ENCODE measurements at places on chromosomes 7 and 10.

- DNase-seq: no peak
These were observed 5.2 kb upstream of the KBTBD2 start for GRCh38 chr7:32896564-32897347.

DNA sequence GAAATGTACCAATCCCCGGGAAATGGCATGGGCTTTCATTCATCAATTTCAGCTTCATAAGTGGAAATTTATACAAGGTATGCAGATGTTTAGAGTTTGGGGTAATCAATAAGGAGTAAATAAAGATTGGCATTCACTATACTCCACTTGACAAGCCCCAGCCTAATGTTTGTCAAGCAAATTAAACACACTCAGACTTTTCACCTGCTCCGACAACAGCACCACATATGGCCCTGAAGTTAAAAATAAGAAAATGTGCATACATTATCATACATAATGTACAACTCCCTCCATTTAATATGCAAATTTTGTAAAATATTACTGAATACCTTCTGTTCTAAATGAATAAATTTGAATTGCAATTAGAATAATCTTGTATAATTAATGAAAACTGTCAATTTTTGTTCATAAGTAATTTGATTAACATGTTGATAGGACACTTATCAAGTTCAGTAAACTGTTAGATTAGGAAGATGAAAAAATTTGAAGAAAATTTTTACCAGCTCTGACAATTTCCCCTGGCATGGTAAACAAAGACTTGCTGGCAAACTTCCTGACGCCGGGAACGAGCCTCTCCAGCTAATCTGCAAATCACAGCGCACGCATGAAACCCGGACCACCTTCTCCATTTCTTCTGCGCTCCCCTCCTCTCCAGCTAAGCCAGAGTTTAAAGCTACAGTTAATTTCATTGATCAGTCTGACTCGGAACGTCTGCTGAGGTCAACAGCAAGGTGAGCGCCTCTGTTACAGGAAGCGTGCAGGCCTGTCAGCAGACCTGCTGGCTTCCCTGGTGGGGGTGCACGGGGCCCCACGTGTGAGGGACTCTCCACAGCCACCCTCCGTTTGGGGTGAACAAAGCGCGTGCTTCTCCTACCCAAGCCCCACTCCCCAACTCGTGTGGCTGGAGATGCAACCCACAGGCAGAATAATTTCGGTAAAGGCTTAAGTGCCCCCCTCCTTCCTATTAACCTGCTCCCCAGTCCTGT, 70.7 kb downstream of the EBF3 start:
- DNase-seq: no peak

DNA sequence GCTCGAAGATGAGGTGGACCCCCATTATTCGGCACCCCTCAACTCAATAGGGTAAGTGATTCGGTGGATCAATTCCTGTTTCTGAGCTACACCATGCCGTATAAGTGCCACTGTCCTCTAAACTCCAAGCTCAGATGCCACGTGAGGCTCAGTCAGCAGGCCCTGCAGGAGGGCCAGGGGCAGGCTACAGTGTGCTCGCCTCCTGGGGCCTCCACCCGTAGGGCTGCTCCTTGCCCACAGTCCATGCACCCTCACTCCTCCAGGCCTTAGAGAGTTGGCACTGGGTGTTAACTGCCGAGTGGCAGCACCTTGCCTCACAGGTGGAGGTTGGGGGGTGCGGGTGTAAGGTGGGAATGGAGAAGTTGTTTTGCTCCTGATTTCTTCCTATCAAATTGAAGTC, 12.1 kb downstream of the C10orf53 start:
- no peak for DNase-seq

DNA sequence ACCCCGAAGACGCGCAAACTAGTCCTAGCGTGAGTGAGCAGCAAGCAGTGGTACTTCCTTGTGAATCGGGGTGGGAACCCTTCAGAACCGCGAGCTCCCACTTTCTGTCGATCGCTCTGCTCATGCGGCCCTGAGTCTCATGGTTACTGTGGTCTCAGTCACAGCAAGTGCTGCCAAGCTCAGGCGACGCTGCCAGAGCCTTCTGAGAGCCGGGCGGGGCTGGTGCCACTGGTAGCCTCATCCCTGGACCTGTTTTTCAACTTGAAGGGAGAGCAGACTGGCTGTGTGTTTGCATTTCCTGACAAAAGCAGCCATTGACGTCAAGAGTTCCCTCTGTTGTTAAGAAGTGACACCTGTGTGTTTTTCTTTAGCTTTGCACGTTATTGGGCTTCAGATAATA, 32.9 kb upstream of the BHLHA15 start:
- no peak for DNase-seq

DNA sequence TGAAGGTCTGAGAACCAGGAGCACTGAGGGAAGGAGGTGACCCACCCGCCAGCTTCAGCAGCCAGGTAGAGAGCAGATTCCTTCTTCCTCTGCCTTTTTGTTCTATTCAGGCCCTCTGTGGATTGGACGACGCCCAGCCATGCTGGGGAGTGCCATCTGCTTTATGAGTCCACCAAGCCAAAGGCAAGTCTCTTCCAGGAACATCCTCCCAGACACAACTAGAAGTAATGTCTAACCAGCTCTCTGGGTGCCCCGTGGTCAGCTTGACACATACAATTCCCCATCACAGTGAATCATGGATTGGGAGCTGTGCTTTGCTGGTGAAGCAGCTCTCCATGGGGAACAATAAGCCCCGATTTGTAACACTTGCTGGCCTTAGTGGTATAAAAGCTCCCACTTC, 125.2 kb downstream of the CCDC3 start:
- DNase-seq: no peak

GRCh38 chr7:155647734-155648133, 3.3 kb downstream of the RBM33 start:
- DNase-seq: peak; percentile 81

GRCh38 chr7:107130487-107131220, 38.1 kb upstream of the HBP1 start:
- no peak for DNase-seq

GRCh38 chr10:29828440-29828894, 193.7 kb upstream of the SVIL start:
- DNase-seq: no peak

DNA sequence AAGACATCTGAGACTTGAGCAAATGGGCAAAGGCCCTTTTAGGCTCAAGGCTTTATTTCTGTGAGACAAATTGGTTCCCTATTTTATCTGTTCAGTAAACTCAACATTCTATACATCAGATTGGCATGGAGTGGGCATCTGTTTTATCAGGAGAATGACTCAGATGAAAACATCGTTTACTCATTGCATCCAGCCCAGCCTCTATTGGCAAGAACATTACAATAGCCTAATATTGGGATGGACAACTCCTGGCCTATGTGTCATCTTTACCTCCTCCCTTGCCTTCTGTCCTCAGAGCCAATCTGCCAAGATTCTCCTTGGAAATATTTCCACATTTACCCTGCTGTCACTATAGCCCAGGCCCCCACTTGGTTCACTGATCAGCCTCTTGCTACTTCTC, 5.5 kb upstream of the BLNK start:
- DNase-seq: no peak

- no peak for DNase-seq
These were observed 506.6 kb downstream of the ZNF37A start for GRCh38 chr10:38600696-38601095.

DNA sequence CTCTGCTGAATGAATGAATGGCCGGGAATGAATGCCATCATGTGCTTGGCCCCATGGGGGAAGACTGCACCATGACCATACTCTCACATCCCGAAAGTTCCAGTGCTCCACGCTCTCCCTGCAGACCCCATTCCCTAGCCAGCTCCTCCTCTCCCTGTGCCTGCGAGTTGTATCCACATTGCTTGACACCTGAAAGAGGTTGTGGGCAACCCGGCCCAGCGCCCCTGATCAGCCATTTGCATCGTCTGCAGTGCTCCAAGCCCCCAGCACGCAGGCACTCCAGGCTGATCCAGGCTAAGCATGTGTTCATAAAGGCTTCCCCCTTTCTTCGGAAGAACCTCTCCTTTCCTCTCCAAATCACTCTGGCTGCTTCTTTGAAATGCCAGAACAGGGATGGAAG, 354.4 kb upstream of the MKI67 start:
- DNase-seq: no peak

GRCh38 chr10:124992462-124993344, 50.8 kb downstream of the ZRANB1 start:
- peak; percentile 41 for DNase-seq

GRCh38 chr10:114282526-114282925, 43.5 kb downstream of the VWA2 start:
- DNase-seq: no peak

DNA sequence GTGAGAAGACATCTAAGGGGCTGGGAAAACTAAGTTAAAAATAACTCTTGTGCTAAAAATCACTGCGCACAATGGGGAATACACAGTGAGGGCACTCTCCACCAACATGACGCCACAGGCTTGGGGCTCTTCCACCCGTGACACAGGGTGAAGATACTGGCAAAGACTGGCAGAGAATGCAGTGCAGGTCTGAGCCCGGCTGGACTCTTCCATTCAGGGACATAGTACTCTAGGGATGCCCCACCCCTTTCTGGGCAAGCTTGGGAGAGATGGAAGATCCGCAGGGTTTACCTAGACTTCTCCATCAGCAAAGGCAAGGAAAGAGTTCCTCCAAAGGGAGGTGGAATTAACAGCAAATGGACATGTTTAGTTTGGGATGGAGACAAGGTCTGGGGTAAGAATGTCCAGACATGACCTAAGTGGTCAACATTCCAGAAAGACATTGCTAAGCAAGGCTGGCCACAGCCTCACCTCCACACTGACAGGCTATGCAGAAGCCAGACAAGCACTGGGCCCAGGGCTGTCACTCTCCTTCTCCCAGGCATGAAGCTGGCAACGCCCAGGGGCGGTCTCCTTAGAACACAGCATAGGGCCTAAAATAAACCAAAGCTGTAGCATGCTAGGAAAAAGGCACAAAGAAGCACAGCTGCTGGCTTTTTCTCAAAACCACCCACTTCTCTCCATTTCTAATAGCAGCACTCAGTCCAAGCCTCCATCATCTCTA, 28.1 kb downstream of the XPNPEP1 start:
- no peak for DNase-seq

GRCh38 chr10:129725890-129726631, 238.0 kb downstream of the EBF3 start:
- no peak for DNase-seq

DNA sequence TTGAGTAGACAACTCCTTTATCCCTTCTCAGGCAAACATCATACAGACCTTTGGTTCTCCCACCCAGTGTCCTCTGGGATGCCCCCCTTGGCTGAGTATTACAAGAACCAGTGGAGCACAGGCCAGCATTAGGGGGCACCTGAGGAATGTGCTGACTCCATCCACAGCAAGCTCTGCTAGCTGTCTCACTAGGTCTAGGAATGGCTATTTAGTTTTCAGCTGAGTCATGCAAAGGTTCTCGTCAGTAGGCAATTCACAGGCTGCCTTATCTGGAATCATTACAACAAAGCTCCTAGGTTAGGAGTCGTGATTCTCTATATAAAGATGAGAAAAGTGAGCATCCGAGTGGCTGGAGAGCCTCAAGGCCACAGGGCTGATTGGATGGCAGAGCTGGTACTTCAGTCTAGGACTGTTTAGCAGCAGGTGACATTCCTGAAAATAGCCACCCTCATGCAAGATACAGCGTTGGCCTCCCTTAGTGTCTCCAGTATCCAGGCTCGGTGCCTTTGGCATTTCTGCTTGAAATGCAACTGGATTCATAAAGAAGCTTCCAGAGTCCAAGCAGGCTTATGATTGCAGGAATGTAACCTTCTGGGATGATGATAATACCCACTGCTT, 75.8 kb downstream of the CDCA7L start:
- DNase-seq: no peak

DNA sequence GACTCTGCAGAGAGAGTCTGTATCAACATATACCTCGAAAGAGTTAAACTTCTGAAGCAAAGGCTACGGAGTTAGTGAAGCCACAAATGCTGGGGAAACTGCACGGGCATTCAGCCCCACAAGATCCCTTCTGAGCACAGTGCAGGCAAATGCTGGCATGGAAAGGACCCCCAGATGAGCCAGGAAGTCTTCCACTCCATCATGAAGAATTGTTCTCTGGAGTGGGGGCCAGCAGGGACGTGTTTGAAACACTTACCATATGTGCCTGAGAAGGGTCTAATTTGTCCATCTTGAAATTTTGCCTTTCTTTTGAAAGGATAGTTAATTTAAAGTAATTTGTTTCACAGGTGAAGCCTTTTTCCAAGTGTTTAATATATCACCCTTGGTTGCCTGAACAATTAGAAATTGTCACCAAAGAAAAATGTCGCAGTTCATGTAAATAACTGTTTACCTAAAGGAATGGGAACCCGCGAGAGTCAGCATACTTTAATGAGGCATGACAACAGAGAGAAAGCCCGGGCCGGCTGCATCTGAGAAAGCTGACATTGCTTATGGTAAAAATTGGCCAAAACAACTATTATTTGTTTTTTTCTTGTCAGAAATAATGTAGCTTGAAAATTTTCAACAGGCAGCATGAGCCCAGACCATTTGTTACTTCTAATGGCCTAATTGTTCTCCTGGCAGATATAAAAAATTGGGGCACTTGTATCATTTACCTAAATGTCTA, 287.6 kb upstream of the MGMT start:
- no peak for DNase-seq

GRCh38 chr10:43229208-43230061, 37.4 kb downstream of the RASGEF1A start:
- DNase-seq: no peak

- no peak for DNase-seq
These were observed 164.1 kb downstream of the TCERG1L start for GRCh38 chr10:131147301-131147975.

DNA sequence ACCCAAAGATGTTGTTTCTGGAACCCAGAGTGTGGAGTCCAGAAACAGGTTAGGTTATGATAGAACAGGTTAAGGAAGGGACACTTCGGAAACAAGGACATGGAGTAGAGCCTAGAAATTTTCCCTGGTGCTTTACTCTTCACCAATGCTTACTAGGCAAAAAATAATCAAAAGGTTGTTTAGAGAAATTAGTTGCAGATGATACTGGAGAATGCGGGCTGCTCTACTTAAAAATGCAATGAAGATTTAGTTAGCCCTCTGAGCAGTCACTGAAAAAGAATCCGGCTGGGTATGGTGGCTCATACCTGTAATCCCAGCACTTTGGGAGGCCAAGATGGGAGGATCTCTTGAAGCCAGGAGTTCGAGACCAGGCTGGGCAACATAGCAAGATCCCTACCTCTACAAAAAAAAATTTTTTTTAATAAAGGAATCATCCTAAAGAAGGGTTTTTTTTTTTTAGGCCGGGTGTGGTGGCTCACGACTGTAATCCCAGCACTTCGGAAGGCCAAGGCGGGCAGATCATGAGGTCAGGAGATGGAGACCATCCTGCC, 3.3 kb upstream of the UBE2H start:
- DNase-seq: no peak

- no peak for DNase-seq
These were observed 62.4 kb upstream of the WAPL start for GRCh38 chr10:86583983-86584382.

DNA sequence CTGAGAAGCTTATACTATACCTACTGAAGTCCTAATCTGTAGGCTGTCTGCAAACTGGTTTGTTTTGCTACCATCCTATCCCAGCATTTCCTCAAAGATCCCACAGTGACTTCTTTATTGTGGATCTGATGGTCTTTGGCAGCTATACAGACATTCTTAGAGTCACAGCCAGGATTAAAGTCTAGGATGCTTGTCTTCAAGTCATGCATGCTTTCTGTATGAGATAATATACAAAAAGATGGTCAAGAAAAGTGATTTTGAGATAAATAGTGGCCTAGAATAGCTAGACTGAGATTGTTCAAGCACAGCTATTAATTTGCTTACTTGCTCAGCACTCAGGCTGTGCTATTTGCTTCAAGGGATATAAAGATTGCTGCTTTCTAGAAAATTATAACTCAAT, 454.4 kb downstream of the AUTS2 start:
- DNase-seq: no peak

- DNase-seq: no peak
These were observed 895 bp upstream of the NAPEPLD start for GRCh38 chr7:103149808-103150180.

All from LNCaP clone FGC (cell line).